ENCODE measurements at places on chromosomes 3 and 15. TPM values are rescaled to one million over a fixed set of nuclear protein-coding genes. Genes with fewer than 3 reads are reported as not detected.

DNA sequence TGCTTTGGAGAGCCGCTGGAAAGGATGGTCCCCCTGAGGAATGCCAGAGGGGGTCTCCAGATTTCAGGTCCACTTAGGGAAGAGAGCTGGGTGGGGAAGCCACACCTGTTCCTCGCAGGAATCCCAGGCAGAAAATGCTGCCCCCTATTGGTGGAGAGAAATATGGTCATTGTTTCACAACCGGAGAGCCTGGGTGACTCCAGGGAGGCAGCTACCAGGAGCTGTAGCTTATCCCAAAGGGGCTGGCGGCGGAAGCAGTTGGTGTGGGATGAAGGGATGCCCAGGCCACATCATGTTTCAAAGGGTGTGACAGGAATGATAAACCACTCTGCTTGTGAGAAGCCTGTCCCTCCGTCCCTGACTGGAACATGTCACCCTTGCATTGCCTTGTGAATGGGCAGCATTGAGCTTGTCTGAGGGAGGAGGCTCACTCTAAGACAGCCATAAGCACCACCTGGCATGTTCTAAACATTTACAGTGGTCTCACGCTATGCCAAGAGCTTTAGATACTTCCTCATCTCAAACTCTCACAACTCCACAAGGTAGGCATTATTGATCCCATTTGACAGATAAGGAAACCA lies 34.5 kb downstream of the POMGNT2 start:
- no peaks in the 10 kb centered on the region for H3K27me3 ChIP-seq
- no peak for DNase-seq
- H3K4me1 ChIP-seq = peaks cover 4% of the 10 kb centered on the region
- no peak overlapping the region for H3K4me3 ChIP-seq
- H3K27ac ChIP-seq = no peak overlapping the region

GRCh38 chr3:62542185-62542584 lies 168.8 kb upstream of the FEZF2 start:
- no peak overlapping the region for H3K27ac ChIP-seq
- no peaks in the 10 kb centered on the region for H3K36me3 ChIP-seq
- no peak for DNase-seq
- H3K4me3 ChIP-seq = no peak overlapping the region
- no peaks in the 10 kb centered on the region for H3K4me1 ChIP-seq

DNA sequence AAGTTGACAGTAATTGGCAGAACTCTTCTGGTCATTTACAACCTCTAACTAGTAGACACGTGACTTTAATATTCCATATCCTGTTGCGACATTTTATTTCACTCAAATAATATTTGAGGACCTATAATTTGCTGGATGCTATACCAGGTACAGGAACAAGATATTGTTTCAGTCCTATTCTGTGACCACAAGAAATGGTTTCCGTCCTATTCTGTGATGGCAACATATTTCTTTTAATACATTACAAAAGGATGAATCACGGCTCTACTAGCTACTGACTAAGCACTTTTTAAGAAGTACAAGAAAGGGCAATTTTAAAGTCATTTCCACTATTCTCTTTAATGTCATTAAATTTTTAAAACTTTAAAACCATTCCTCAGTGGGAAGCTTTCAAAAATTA lies 400.2 kb downstream of the CNTN3 start:
- H3K4me3 ChIP-seq = no peak overlapping the region
- H3K36me3 ChIP-seq = no peaks in the 10 kb centered on the region
- H3K4me1 ChIP-seq = no peaks in the 10 kb centered on the region
- DNase-seq = no peak
- no peaks in the 10 kb centered on the region for H3K27me3 ChIP-seq
- no peak overlapping the region for H3K27ac ChIP-seq

Gene GHSR
- total RNA-seq = not detected

DNA sequence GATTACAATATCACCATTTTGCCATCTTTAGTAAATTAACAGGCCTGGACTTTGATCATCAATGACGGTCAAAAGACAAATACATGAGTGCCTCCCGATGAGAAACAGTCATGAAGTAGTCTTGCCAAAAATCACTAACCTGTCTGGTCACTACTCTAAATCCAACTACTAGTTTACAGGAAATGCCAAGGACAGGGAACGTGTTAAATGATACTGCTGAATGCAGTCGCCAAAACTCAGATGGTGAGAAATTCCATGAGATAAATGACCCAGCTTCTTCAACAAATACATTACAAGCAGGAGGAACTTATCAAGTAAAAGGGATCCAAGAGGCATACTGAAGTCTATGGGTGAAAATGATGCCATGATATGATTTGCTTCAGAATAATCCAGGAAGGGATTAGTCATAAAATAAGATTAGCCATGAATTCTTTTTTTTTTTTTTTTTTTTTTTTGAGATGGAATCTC lies 35.8 kb upstream of the ATP13A3 start:
- H3K36me3 ChIP-seq = no peaks in the 10 kb centered on the region
- H3K4me3 ChIP-seq = no peak overlapping the region
- H3K27ac ChIP-seq = peak overlapping the region; percentile 59
- no peaks in the 10 kb centered on the region for H3K27me3 ChIP-seq
- peak; percentile 43 for DNase-seq

Gene KNG1
- not detected for total RNA-seq

DNA sequence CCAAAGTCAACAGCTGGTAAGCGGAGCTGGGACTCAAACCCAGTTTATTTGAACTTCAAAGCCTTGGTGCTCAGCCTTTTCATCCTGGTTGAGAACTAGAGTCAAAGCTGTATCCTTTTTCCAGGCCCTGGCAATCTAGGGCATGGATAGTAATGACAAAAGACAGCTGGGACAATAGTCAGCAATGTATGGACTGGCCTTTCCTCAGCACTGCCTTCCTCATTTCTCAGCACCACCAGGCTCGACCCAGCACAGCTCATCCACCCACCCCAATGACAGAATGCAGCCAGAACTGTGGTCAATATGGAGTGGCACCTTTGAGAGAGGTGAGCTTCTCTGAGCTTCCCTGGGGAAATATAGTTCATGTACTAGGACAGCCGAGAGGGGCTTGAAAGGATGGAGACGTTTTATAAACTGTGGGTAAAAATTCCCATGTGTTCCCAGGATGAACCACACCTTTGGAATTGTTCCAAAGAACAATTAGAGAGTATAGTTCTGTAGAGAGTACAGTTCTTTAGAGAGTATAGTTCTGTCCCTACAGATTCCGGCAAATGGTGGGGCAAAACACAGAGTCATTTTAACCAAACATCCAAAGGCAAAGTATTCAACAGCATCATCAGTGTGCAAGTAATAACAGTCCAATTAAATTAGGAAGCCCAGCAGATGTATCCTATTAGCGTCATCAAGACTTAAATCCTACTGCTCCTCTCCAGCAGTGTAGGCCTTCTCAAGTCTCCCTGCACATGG lies 30.2 kb upstream of the IREB2 start:
- no peaks in the 10 kb centered on the region for H3K36me3 ChIP-seq
- H3K27ac ChIP-seq = no peak overlapping the region
- no peaks in the 10 kb centered on the region for H3K27me3 ChIP-seq
- peaks cover 15% of the 10 kb centered on the region for H3K4me1 ChIP-seq

GRCh38 chr3:43236008-43236407 lies 50.3 kb upstream of the SNRK start:
- no peaks in the 10 kb centered on the region for H3K36me3 ChIP-seq
- H3K27ac ChIP-seq = no peak overlapping the region
- no peak for DNase-seq
- peaks cover 7% of the 10 kb centered on the region for H3K4me1 ChIP-seq

GRCh38 chr3:69691860-69692259 lies 47.4 kb upstream of the MITF start:
- no peaks in the 10 kb centered on the region for H3K36me3 ChIP-seq
- H3K27me3 ChIP-seq = no peaks in the 10 kb centered on the region
- H3K27ac ChIP-seq = no peak overlapping the region

Gene ADCY5
- not detected for total RNA-seq

Gene NOX5
- 1.5 TPM for total RNA-seq

GRCh38 chr3:62601238-62602070 lies 228.1 kb upstream of the FEZF2 start:
- H3K36me3 ChIP-seq = no peaks in the 10 kb centered on the region
- H3K4me3 ChIP-seq = no peak overlapping the region
- peaks cover 30% of the 10 kb centered on the region for H3K4me1 ChIP-seq
- H3K27ac ChIP-seq = no peak overlapping the region
- H3K27me3 ChIP-seq = no peaks in the 10 kb centered on the region

DNA sequence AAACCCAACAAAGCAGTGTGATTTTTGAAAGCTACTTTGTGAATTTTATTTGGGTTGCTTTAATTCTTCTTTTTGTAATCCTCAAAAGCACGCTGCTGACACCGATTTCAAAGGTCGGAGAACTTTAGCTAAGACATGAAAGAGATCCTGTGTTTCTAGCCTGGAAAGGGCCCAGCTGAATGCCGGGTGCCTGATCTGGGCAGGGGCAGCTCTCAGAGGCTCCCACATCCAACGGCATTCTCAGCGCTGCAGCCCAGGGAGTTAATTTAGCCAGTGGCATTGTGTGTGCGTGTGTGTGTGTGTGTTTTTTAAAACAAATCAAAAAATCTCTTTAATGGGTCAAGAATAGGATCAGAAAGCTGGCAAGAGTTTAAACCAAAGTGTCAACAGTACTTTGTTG lies 6.6 kb downstream of the RBP1 start:
- DNase-seq = no peak
- H3K27ac ChIP-seq = peak overlapping the region; percentile 94
- H3K27me3 ChIP-seq = no peaks in the 10 kb centered on the region
- H3K36me3 ChIP-seq = no peaks in the 10 kb centered on the region

GRCh38 chr3:118970819-118971218 lies 63.8 kb downstream of the IGSF11 start:
- no peak for DNase-seq
- no peaks in the 10 kb centered on the region for H3K36me3 ChIP-seq
- H3K27me3 ChIP-seq = no peaks in the 10 kb centered on the region
- H3K4me1 ChIP-seq = no peaks in the 10 kb centered on the region
- no peak overlapping the region for H3K27ac ChIP-seq

DNA sequence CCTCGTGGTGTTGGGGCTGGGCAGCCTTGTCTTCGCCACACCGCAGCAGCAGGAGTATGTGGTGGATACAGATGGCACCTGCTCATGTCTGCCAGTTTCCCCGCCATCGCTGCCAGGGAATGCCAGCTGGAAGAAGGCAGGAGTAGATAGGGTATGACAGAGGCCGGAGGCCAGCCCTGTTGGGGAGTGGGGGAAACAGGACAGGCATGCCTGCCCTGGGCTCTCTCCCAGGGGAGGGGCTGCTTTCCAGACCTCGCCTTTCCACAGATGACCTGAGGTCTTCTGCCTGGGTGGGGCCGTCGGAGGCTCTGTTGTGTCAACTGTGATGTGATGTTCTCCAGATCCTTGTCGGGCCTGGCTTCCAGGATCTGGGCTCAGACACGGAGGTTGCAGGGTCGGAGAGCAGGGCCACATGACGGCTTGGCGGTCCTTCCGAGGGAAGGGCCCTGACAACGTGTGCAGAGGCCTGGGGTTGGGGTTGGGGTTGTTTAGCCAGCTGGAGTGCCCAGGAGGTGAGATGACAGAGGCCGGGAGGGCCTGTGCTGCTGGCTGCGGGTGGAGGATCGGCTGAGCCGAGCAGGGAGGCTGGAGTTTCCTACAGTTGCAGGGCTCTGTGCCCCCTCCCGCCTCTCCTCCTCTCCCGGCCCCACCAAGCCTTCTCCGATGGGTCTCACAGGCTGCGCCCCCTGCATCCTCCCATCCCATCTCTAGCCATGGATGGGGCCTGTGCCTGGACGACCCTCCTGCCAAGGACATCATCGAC lies 102.0 kb downstream of the TBC1D2B start:
- no peak overlapping the region for H3K27ac ChIP-seq
- H3K27me3 ChIP-seq = no peaks in the 10 kb centered on the region
- no peaks in the 10 kb centered on the region for H3K36me3 ChIP-seq
- no peak overlapping the region for H3K4me3 ChIP-seq

DNA sequence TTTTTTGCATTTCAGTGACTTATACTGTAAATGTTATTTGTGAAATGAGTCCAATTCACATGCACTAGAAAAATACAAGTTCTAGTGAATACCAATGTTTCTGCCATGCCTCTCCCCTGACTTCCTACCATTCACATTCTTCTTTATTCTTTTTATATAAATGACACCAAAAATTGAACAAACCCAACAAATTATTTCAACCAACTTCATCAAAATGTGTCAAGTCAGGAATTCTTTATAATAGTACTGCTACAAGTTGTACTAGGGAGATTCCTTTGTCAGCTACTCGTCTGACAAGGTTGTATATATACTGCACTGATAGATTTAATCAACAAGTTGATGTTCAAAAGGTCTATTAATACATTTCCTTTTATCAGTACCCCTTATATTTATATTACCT lies 3.0 kb downstream of the TBL1XR1 start:
- H3K27ac ChIP-seq = peak overlapping the region; percentile 97
- peaks cover 35% of the 10 kb centered on the region for H3K36me3 ChIP-seq
- no peaks in the 10 kb centered on the region for H3K27me3 ChIP-seq
- no peak for DNase-seq

Gene LCTL
- not detected for total RNA-seq

DNA sequence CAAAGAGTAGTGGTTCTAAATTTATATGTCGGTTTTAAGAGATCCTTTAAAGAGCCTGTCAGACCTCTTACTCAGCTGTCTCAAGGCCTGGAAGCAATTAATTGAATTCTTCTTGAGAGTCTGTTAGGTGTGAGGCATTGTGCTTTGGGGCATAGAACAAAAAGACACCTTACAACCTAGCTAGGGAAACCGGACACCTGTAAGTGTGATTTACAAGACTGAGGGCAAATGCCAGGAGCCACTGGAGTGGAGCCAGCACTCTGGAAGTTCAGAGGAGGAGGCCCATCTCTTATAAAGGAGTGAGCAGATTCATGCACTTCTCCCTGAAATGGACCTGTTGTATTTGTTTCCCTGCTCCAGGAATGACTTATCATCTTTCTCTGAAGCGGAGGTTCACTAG lies 97.7 kb upstream of the NUDT16 start:
- no peaks in the 10 kb centered on the region for H3K36me3 ChIP-seq
- peaks cover 13% of the 10 kb centered on the region for H3K4me1 ChIP-seq
- H3K4me3 ChIP-seq = no peak overlapping the region
- peak; percentile 82 for DNase-seq
- no peak overlapping the region for H3K27ac ChIP-seq
- no peaks in the 10 kb centered on the region for H3K27me3 ChIP-seq

Measured in PC-9 (cell line).